Stimulated activated CD8-positive, alpha-beta memory T cell treated with anti-CD3 and anti-CD28 coated beads, Interleukin-15, amount 100 ng/mL, for 4 hours (primary cell): ENCODE measurements at places on chromosomes 3 and 15.

DNA sequence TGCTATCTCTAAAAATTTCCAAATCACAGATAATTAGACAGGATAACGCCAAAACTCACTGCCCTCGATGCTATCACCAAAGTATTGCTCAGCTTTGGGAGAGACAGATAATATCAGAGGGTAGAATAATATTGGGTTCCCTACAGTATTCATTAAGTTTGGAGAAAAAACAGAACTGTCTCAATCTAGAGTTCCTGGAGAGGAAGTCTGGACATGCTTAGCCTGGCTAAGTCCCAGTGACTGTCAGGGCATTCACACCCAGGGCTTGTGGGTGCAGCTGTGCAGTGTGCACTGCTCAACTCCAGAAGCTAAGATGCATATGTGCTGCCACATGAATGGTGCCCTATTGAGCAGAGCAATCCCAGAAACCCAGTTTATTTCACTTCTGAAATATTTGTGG lies 459.6 kb upstream of the DPH6 start:
- DNase-seq, result no peak

- peak; percentile 25 for DNase-seq
Observed at GRCh38 chr15:98779463-98780071, 131.2 kb downstream of the IGF1R start.

- no peak for DNase-seq
Observed at GRCh38 chr15:65577129-65577996, 33.6 kb downstream of the INTS14 start.

GRCh38 chr3:64575211-64575844 lies 112.5 kb downstream of the ADAMTS9 start:
- DNase-seq, result no peak

- DNase-seq, result no peak
Observed at GRCh38 chr3:153210660-153211059, 48.6 kb downstream of the RAP2B start.

- DNase-seq, result no peak
Observed at GRCh38 chr3:36484386-36484785, 104.1 kb downstream of the STAC start.

DNA sequence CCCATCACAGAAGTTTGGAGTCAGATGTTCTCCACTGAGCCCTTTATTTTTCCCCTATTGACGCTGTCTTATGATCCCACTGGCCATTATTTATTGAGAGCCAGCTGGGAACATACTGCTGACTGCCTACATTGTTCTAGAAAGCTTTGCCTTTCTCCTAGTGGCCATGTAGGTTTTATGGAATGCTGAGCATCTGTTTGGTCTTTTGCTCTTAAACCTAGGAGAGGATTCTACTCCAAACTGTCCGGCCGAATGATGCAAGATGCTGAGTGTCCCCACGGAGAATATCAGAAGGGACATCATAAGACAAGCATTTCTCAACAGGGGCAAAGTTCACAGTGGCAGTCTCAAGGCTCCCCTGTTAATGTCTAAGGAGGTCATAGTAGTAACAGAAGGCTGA lies 171.4 kb downstream of the ARRDC4 start:
- no peak for DNase-seq

- no peak for DNase-seq
Observed at GRCh38 chr3:71779674-71780377, 5.1 kb downstream of the PROK2 start.

DNA sequence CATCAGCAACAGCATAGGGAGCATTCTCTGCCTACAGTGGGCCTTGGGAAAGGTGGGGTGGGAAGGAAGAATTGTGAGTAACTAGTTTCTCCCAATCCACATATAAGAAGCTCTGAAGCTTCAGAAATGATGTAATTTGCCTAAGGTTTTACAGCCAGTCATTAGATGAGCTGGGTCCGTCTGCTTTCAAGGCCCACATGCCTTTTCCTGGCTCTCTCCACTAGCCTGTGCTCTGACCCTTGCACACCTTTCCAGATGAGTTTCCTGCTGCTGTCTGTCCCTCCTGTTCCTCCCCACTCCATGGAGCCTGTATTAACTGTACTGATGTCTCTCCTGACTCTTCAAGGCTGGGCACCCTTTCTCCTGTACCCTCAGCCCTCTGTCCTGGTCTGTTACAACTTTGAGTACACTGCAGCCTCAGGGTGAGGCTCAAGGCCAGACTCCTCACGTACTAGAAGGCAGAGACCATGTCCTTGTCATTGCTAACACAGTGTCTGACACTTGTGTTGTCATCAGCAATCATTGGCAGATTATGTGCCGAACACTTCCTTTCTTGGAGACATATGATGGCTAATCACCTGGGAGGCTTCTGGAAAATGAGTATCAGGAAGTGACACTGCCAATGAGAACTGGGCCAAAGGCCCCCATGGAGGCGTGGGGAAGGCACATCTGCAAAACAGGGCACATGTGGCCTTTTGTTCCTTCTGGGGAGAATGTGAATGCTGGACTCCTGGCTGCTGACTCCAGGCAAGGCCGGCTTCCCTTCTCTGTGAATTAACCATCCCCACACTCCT lies 6.6 kb downstream of the TM6SF1 start:
- no peak for DNase-seq
